ENCODE measurements at places on chromosomes 3 and 15.

- no peak overlapping the region for H3K27ac ChIP-seq
- peak overlapping the region; percentile 71 for H3K4me3 ChIP-seq
- peaks cover 92% of the 10 kb centered on the region for H3K27me3 ChIP-seq
- peaks cover 7% of the 10 kb centered on the region for H3K36me3 ChIP-seq
- no peak for DNase-seq
Measured at GRCh38 chr15:52790941-52791751, 1.0 kb upstream of the ONECUT1 start.

DNA sequence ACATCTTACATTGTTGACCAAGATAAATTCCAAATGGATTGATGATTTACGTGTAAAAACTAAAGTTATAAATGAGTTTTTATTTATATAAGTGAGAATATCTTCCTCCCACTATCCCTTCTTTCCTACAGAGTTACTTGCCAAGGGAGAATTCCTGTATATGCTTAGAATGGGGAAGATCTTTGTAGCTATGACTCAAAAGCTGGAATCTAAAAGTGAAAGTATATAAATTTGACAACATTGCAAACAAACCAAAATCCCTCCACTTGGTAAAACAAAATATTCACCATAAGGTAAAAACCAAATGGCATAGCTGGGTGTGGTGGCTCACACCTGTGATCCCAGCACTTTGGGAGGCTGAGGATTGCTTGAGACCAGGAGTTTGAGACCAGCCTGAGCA, 52.7 kb upstream of the GCNT3 start:
- no peak overlapping the region for H3K4me3 ChIP-seq
- H3K4me1 ChIP-seq: no peaks in the 10 kb centered on the region
- no peaks in the 10 kb centered on the region for H3K36me3 ChIP-seq
- H3K27me3 ChIP-seq: peaks cover 20% of the 10 kb centered on the region

GRCh38 chr15:75033809-75034208, 10.4 kb downstream of the PPCDC start:
- no peak for DNase-seq
- H3K27me3 ChIP-seq: no peaks in the 10 kb centered on the region
- H3K4me1 ChIP-seq: peaks cover 29% of the 10 kb centered on the region
- H3K27ac ChIP-seq: no peak overlapping the region

GRCh38 chr15:70823196-70823595, 30.8 kb downstream of the LARP6 start:
- H3K36me3 ChIP-seq: no peaks in the 10 kb centered on the region
- H3K4me1 ChIP-seq: no peaks in the 10 kb centered on the region
- no peak overlapping the region for H3K4me3 ChIP-seq
- H3K27me3 ChIP-seq: peaks cover 41% of the 10 kb centered on the region

- no peaks in the 10 kb centered on the region for H3K36me3 ChIP-seq
- no peak overlapping the region for H3K4me3 ChIP-seq
- no peak for DNase-seq
- H3K27ac ChIP-seq: no peak overlapping the region
- H3K27me3 ChIP-seq: no peaks in the 10 kb centered on the region
- peaks cover 12% of the 10 kb centered on the region for H3K4me1 ChIP-seq
Measured at GRCh38 chr3:33915796-33916546, 117.5 kb downstream of the PDCD6IP start.

- peaks cover 23% of the 10 kb centered on the region for H3K4me1 ChIP-seq
- no peak for DNase-seq
- H3K4me3 ChIP-seq: no peak overlapping the region
- no peaks in the 10 kb centered on the region for H3K36me3 ChIP-seq
Measured at GRCh38 chr3:195224156-195224979, 46.6 kb downstream of the XXYLT1 start.

DNA sequence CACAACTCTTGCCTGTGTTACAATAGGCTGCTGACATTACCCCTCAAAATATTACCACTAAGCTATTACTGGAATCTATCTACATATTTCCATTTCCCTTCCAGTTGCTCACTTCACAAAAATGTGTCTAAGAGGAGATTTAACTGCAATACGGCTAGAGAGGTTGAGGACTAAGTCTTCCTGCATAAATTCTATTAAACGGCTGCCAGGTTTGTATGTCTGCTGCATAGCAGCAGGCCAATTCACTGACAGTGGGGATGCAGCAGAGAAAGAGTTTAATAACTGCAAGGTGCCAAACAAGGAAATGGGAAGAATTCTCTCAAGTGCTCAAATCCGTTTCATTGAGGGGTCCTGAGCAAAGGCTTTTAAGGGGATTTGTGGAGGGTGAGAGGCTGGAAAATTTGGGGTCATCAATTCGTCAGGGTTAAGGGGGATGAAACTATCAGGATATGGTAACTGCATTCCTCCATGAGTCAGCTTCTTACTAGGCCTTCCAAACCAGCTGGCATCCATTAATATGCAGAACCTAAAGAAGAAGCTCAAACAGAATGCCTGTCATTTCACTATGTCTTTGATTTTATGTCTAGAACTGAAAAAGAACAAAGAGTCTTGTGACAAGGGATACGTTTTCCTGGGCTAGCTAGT, 675.6 kb downstream of the TBL1XR1 start:
- H3K27ac ChIP-seq: no peak overlapping the region
- H3K4me3 ChIP-seq: no peak overlapping the region
- no peak for DNase-seq
- no peaks in the 10 kb centered on the region for H3K36me3 ChIP-seq
- H3K27me3 ChIP-seq: no peaks in the 10 kb centered on the region

GRCh38 chr3:71903112-71903495, 118.2 kb upstream of the PROK2 start:
- H3K36me3 ChIP-seq: no peaks in the 10 kb centered on the region
- H3K4me1 ChIP-seq: no peaks in the 10 kb centered on the region
- DNase-seq: no peak
- peaks cover 41% of the 10 kb centered on the region for H3K27me3 ChIP-seq
- no peak overlapping the region for H3K27ac ChIP-seq

DNA sequence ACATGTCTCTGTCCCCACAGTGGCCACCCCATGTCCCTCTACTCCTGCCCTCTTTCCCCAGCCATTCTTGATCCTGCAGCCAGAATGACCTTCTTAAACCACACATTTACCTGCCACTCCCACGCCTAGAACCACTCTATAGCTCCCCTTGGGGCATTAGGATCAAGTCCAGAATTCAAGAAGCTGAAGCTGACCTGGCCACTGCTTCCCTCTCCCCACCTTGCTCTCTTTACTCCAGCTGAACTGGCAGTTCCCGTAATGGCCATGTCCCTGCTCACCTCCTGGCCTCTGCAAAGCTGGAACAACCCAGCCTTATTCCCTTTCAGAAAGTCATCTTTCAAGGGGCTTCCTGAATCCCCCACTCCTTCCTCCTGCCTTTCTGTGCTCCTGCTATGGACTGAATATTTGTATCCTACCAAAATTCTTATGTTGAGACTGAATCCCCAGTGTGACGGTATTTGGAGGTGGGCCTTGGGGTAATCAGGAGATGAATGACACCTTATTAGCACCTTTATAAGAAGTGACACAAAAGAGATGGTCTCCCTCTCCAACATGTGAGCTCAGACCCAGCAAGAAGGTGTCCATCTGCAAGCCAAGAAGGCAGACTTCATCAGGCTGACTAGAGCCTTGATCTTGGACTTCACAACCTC, 3.8 kb downstream of the CSRNP1 start:
- H3K4me3 ChIP-seq: peak overlapping the region; percentile 86
- no peaks in the 10 kb centered on the region for H3K27me3 ChIP-seq

GRCh38 chr3:164806188-164806587, 272.1 kb downstream of the SI start:
- H3K27me3 ChIP-seq: no peaks in the 10 kb centered on the region
- no peaks in the 10 kb centered on the region for H3K4me1 ChIP-seq
- peaks cover 1% of the 10 kb centered on the region for H3K36me3 ChIP-seq
- H3K4me3 ChIP-seq: no peak overlapping the region
- no peak for DNase-seq

GRCh38 chr3:99899603-99900002, 81.9 kb downstream of the CMSS1 start:
- H3K27me3 ChIP-seq: no peaks in the 10 kb centered on the region
- no peaks in the 10 kb centered on the region for H3K4me1 ChIP-seq
- no peaks in the 10 kb centered on the region for H3K36me3 ChIP-seq
- H3K27ac ChIP-seq: no peak overlapping the region
- no peak overlapping the region for H3K4me3 ChIP-seq
- no peak for DNase-seq

DNA sequence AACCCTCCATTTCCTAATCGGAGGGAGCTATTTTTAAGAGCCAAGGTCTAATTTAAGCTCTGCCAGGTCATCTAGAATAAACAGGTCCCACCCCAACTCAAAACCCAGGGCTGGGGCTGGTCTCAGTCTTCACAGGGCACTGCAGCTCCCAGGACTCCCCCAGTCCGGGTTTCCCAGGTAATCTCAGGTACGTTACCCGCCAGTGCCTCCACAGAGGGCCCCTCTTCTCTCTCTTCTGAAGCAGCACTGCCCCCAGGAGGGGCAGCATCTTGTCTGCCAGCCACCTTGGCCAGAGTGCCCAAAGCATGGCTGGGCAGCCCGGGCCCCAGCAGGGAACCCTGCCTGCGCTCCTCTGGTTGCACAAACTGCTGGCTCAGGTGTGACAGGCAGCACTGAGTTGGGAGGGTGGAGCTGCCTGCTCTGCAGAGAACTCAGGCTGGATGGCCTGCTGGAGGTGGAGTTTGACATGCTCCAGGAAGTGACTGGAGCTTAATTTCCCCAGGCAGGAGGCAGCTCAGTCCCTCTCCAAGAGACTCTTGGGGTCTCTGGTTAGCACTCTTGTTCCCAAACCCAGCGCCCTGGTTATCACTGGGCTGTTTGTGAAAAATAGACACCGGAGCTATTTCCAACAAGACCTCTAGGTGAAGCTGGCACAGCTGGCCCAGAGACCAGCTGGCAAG, at the start of gene PLA2G4F:
Gene PLA2G4F (minus strand): TSS at position 394 of the 680 bp plus-strand sequence. CDS start 87 bp downstream, at position 307.
- no peak for DNase-seq
- H3K4me1 ChIP-seq: no peaks in the 10 kb centered on the region
- no peak within 1 kb of the TSS for H3K27ac ChIP-seq
- H3K27me3 ChIP-seq: no peaks in the 10 kb centered on the region
- peaks cover 8% of the 10 kb centered on the region for H3K36me3 ChIP-seq

GRCh38 chr3:140292684-140293083, 357.7 kb downstream of the CLSTN2 start:
- H3K4me1 ChIP-seq: no peaks in the 10 kb centered on the region
- no peak overlapping the region for H3K27ac ChIP-seq
- no peak overlapping the region for H3K4me3 ChIP-seq
- DNase-seq: no peak

GRCh38 chr15:47741082-47741481, 23.8 kb downstream of the SEMA6D start:
- H3K36me3 ChIP-seq: no peaks in the 10 kb centered on the region
- no peak overlapping the region for H3K27ac ChIP-seq
- H3K4me3 ChIP-seq: no peak overlapping the region
- H3K27me3 ChIP-seq: no peaks in the 10 kb centered on the region

- H3K4me3 ChIP-seq: no peak overlapping the region
- H3K27ac ChIP-seq: no peak overlapping the region
- DNase-seq: no peak
- no peaks in the 10 kb centered on the region for H3K4me1 ChIP-seq
- H3K36me3 ChIP-seq: peaks cover 23% of the 10 kb centered on the region
Measured at GRCh38 chr3:14472471-14473351, 67.4 kb downstream of the GRIP2 start.

- H3K36me3 ChIP-seq: no peaks in the 10 kb centered on the region
- H3K4me1 ChIP-seq: no peaks in the 10 kb centered on the region
- no peaks in the 10 kb centered on the region for H3K27me3 ChIP-seq
- no peak overlapping the region for H3K4me3 ChIP-seq
- DNase-seq: no peak
Measured at GRCh38 chr3:144415492-144415891, 443.9 kb downstream of the DIPK2A start.

DNA sequence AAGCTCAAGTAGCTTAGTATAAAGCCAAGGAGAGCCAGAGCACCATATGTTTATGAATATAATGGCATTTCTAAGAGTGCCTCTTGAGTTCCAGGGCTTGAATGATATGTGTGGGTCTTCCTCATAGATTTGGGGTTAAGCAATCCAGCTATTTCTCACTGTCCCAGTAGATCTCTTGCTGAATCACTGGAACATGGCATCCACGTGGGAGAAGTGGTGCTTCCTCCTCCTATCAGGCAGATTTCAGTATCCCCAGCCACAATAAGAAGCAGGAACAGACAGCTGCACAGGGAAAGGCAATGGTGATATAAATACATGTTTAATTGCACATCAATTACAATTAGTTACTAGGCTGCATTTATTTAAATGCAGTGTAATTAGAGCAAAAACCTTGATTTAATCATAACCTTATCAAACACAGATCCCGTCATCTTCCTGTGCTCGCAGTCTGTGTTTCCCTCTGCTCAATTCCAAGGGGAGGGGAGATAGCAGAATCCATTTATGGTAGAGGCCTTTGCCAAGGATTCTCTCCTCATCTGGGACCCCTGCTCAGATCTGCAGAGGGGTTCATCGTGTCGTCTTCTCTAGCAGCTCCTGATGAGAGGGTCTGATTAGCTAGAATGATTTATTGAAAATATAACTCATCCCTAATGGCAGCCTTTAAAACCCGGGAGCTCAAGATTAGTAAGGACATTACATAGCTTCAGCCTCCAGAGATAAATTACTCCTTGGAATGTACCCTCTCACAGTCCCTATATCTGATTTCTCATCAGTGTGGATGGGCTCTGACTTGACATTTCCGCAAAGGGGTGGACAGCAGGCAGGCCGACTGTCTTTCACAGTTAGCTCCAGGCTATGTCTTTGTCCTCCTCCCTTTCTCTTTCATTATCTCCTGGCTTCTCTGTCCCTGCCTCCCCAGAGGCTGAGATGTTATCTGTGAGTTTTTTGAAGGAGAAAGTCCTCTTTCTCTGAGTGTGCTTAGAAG, 775.9 kb downstream of the AGBL1 start:
- H3K27ac ChIP-seq: no peak overlapping the region
- no peak overlapping the region for H3K4me3 ChIP-seq

- H3K27me3 ChIP-seq: peaks cover 55% of the 10 kb centered on the region
- H3K4me3 ChIP-seq: no peak overlapping the region
- no peak for DNase-seq
- H3K4me1 ChIP-seq: peaks cover 18% of the 10 kb centered on the region
- H3K36me3 ChIP-seq: peaks cover 4% of the 10 kb centered on the region
Measured at GRCh38 chr3:42497009-42497731, 5.3 kb upstream of the VIPR1 start.

GRCh38 chr3:144058713-144059112, 87.1 kb downstream of the DIPK2A start:
- no peaks in the 10 kb centered on the region for H3K27me3 ChIP-seq
- H3K4me1 ChIP-seq: no peaks in the 10 kb centered on the region
- no peaks in the 10 kb centered on the region for H3K36me3 ChIP-seq
- no peak overlapping the region for H3K4me3 ChIP-seq

DNA sequence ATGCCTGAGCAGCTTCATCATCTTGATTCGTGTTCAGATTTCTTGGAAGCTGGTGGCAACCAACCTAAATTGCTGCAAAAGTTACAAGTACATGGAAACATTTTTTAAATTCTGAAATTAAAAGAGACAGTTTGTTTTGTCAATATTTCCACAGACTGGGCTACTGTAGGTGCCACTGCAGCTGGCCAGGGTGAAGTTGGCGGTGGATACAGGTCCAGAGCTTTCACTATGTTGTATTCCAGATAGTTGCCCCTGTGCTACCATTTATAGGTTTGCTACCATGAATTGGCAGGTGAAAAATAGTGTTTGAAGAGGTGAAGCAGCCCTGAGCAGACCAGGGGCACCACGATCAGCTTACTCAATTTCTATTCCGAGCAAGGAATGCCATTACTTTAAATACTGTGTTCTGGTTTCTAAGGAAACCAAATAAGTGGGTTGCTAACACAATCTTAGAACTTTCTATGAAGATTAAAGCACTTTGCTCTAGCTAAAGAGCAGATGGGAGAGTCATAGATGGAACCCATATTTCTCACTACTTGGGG, 21.2 kb upstream of the SHC4 start:
- H3K27me3 ChIP-seq: peaks cover 29% of the 10 kb centered on the region
- no peak overlapping the region for H3K27ac ChIP-seq
- H3K4me1 ChIP-seq: no peaks in the 10 kb centered on the region

GRCh38 chr15:92653366-92653765, 2.2 kb downstream of the FAM174B start:
- H3K27ac ChIP-seq: no peak overlapping the region
- no peak overlapping the region for H3K4me3 ChIP-seq
- no peaks in the 10 kb centered on the region for H3K36me3 ChIP-seq
- no peak for DNase-seq
